ENCODE measurements at places on chromosomes 11 and 22. TPM values are rescaled to one million over a fixed set of nuclear protein-coding genes. Genes with fewer than 3 reads are reported as not detected.

Gene DPAGT1
- 23.6 TPM for total RNA-seq

Gene ANKK1
- total RNA-seq: 0.57 TPM

Gene HEPACAM
- 0.10 TPM for total RNA-seq

Gene TMEM86A
- 4.4 TPM for total RNA-seq

Gene CBX6
- 97.2 TPM for total RNA-seq

Gene GLYAT
- not detected for total RNA-seq

Gene PGA4
- 2.6 TPM for total RNA-seq

Gene ZBTB3
- 9.7 TPM for total RNA-seq

Gene PRR33
- total RNA-seq: not detected

Gene C11orf54
- 26.3 TPM for total RNA-seq

Gene P4HA3
- total RNA-seq: 5.8 TPM

Gene PIK3C2A
- 110 TPM for total RNA-seq

DNA sequence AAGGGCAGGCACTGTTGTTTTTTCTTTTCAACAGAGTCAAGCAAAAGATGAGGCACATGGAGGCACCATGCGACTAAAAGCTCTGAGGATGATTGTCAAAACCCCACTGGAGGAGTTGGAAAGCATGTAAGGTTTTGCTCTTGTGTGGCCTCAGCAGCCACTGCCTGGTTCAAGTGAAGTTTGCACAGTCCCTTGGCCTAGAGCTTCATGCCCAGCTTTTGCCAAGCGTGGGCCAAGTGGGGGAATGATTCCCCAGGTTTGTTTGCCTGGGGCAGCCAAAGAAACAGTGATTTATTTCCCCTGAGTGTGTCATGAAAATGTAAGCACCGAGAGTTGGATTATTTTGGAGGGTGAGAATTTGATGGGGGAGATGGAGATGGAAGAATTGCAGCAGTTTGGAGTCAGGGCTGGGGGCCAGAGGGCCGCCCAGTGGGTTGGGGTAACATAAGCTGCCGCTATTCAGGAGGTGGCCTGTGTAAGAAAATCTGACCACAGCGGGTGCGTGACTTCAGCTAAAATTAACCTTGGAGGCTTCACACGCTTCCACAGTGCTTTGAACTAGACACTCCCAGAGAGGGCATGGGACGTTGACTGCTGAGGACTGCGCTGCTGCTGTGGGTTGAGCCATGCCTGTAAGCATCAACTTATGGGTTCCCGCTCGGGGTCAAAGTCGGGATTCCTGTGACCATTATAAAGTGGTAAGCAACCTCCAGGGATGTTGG is 100.7 kb downstream of the NAV2 start:
- no peak for DNase-seq

DNA sequence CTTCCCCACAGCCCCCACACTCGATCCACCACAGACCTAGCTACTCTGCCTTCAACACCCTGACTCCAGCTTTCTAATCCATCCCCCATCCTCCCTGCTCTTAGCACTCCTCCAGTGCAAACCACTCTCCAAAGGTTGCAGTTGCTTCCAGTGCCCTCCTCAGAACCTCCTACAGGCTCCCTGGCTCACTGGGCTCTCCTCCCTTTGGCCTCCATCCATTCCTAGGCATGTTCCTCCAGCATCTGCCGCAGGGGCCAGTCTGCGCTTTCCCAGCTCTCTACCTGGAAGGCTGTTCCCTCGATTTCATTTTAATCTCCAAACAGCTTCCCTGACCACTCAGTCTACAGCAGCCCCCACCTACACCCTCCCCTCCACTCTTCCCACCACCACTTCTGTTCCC is 133.8 kb downstream of the SPATA19 start:
- no peak for DNase-seq

GRCh38 chr11:109806205-109806604 is 287.0 kb upstream of the ZC3H12C start:
- DNase-seq: no peak

GRCh38 chr11:93942176-93942575 is 79.0 kb upstream of the HEPHL1 start:
- no peak for DNase-seq

DNA sequence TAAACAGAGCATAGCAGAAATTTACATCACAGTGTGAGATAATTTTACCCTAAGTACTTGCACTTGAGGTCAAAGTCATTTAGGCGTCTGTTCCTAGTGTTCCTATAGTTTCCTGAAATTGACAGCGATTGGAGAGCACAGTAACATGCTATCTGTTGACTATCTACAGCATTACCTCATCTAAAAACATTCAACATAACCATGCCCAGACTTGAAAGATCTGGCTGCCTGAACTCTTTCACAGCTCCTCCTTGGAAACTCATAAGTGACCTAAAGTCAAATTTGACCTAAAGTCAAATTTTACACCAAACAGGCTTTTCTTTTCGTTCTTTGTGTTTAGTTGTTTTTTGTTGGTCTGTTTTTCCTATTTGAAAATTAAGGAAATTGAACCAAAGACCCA is 233.8 kb upstream of the UBASH3B start:
- DNase-seq: no peak

DNA sequence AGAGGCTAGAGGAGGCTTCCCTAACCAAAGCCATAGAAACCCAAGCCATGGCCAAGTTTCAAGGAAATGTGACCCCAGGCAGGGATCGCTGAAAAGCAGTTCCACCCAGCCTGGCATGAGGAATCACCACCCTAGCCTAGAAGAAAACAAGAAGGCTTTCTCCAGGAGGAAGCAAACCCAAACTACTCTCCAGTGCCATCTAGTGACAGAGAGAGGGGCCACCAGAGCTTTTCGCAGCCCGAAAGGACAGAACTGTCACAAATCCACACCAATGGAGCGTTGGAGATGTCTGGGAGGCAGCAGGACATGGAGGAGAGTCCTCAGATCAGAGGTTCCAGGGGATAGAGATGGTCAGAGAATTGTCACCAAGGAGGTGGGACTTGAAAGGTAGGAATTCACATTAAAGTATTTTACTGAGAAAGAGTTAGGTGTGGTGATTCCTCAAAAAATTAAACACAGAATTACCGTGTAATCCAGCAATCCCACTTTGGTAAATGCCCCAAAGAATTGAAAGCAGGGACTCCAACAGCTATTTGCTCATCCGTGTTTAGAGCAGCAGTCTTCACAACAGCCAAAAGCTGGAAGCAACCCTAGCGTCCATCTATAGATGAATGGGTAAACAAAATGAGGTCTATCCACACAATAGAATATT is 67.3 kb upstream of the NUP50 start:
- peak; percentile 57 for DNase-seq

- DNase-seq: peak; percentile 26
These were observed 143.5 kb upstream of the B3GAT1 start for GRCh38 chr11:134555510-134555909.

- DNase-seq: no peak
These were observed 12.6 kb downstream of the WNT7B start for GRCh38 chr22:45964372-45964771.

DNA sequence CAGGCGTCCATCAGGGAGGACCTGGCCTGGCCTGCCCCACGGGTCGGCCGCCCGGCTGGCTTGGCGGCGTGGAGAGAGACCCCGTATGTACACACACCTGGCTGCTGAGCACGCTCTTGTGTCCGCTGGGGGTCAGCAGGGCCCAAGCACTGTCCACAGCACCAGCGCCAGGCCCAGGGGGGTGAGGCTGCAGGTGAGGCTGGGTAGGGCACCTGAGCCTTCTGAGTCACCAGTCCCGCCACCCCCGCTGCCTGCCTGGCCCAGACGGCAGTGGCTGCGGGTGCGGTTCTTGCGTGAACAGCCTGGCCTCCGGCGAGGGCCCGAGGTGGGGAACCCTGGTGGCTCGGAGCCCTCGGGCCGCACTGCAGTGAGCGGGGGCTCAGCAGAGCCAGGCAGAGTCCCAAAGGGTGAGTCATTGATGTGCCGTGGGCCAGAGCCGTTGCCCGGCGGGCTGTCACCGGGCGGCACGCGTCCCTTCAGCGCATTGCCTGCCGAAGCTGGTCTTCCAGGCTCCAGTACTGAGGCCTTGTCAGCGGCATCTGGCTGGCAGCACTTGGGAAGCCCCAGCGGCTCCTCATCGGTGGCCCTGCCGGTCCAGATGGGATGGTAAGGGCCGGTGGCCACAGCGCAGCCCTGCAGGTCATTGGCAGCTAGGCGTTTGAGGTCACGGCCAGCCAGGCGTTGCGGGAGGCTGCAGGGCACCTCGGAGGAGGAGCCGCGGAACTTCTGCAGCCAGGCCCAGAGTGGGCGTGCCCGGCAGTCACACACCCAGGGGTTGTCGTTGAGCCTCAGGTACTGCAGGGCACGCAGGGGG is 26.3 kb downstream of the RTN4R start:
- DNase-seq: peak; percentile 45

GRCh38 chr11:12051287-12051662 is 42.8 kb upstream of the DKK3 start:
- no peak for DNase-seq

GRCh38 chr11:1303973-1304372 is 5.5 kb downstream of the TOLLIP start:
- peak; percentile 73 for DNase-seq

GRCh38 chr22:38959590-38959989 is 2.2 kb downstream of the APOBEC3A start:
- no peak for DNase-seq
